Hindlimb muscle (tissue), 1 donor: ENCODE measurements at places on chromosomes 12 and 14.
A peak's percentile ranks its signal among the peaks of the same experiment; 100 is the strongest.

- DNase-seq = peak; percentile 58
Measured at GRCh38 chr14:32509632-32510187, 180.6 kb downstream of the AKAP6 start.

DNA sequence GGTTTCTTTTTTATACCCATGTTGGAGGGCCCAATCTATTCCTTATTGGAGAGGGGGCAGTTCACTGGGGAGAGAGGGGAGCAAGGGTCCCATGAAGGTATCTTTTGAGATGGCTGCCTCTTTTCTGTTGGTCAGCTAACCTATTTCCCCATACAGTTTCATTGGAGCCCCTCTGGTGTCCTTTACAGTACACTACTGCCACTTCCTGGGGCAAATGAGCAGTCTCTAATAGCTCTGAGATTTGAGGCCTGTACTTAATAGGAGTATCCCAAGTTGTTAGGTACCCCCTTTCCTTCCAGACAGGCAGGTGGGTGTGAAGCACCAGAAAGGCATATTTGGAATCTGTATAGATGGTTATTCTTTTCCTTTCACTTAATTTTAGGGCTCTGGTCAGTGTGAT lies 41.3 kb upstream of the RNU6-8 start:
- DNase-seq = no peak

DNA sequence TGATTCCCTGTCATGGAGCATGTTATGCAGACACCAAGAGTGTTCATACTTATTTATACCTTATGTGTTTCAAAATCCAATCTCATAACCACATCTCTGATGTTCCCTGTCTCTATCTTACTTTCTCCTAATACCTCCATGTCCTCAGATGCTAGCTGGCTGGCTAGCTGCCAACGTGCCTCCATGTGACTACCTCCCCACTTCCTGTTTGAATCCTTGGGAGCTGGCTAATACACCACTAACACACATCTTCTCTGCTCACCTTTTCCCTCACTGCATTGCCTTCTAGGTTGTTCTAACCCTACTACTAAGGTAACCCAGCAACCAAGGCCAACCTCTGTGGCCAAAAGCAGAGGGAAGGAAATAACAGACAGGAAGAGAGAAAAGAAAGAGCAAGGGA lies 27.3 kb downstream of the TTC5 start:
- DNase-seq = no peak

DNA sequence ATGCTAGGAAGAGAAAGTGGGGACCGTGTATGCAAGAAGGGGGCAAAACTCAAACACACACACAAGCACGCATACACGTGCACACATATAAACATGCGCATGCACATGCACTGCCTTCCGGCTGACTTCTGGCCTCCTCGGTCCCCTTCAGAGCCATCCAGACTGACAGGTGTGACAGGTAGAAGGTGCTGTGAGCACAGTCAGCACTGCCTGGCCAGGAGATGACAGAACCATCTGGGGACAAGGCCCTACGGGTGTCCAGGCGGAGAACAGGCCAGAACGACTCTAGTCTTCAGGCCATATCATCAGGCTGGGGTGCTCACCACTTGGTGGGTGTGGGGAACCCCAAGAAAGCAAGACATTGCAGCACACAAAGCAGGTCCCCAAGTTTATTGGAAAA lies 7.3 kb downstream of the KRT83 start:
- DNase-seq = no peak

- no peak for DNase-seq
Measured at GRCh38 chr12:3045494-3045893, 31.7 kb upstream of the TSPAN9 start.

- no peak for DNase-seq
Measured at GRCh38 chr12:2402073-2402579, 349.3 kb downstream of the CACNA1C start.

DNA sequence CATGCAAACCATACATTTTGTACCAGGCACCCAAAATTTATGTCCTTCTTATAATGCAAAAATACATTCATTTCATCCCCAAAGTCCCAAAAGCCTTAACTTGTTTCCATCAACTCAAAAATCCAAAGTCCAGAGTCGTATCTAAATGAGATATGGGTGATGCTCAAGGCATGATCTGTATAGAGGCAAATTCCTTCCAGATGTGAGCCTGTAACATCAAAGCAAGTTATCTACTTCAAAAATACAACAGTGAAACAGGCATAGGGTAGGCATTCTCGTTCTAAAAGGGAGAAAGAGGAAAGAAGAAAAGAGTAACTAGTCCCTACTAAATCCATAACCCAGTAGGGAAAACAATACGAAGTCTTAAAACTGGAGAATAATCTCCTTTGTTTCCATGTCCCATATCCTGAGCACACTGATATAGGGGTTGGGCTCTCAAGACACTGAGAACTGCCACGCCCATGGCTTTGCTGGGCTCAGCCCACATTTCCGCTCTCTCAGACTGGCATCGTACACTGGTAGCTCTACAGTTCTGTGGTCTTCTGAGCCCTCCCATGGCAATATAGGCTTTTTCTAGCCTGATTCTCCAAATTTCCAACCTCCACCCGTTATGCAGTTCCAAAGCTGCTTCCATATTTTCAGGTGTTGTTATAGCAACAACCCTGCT lies 232.8 kb downstream of the TMTC2 start:
- no peak for DNase-seq

DNA sequence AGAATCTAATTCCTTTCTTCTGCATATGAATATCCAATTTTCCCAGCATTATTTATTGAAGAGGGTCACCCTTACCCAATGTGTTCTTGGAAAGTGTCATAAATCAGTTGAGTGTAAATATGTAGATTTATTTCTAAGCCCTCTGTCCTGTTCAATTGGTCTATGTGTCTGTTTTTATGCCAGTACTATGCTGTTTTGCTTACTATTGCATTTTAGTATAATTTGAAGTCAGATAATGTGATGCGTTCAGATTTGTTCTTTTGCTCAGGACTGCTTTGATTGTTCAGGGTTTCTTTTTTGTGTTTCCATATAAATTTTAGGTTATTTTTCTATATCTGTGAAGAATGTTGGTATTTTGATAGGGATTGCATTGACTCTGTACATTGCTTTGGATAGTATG lies 420.4 kb upstream of the MIS18BP1 start:
- DNase-seq = no peak

GRCh38 chr12:66288121-66288520 lies 14.2 kb upstream of the HELB start:
- no peak for DNase-seq

DNA sequence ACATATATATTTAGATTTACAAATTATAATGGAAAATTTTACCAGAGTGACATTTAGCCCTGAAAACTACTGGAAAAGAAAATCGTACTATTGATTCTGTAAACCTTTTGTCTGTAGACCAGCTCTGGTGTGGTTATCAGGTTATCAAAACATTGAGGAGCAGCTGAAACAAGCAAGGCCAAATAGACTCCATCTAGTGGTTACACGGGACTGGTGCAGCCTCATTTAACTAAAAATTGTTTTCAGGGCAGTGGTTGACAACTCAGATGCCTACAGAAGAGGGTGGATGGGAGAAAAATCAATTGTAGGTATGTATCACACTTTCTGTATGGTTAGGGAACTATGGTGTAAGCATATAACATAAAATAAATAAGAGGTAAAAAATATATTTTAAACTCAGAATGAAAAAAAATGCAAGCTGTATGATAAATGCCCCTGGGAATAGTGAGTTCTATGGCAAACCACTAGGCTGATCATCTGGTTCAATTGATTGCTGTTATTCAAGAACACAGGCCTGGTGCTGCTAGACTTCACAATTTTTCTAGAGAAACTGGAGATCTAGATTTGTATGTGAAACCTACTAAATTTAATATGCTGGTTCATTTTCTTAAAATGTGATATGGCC lies 51.2 kb downstream of the ACSS3 start:
- peak; percentile 11 for DNase-seq

DNA sequence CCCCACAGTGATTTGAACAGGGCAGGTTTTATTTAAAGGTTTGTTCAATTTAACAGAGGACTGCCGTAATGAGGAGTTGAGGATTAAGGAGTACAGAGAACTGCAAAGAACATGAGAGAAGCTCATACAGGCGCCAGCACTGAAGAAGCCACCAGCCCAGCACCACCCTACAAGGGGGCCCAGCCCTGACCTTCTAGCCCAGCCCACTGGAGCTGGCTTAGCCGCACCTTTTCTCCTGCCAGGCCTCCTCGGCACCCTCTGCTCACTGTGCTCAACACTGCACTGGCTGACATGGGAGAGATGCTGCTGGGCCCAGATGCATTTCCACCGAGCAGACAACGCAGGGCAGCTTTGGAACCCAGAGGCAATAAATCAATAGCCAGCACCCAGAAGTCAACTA lies 36.5 kb upstream of the SFSWAP start:
- DNase-seq = no peak

- no peak for DNase-seq
Measured at GRCh38 chr14:103337794-103338193, 3.8 kb downstream of the EIF5 start.

- peak; percentile 54 for DNase-seq
Measured at GRCh38 chr14:64684091-64684490, 20.1 kb upstream of the PLEKHG3 start.

DNA sequence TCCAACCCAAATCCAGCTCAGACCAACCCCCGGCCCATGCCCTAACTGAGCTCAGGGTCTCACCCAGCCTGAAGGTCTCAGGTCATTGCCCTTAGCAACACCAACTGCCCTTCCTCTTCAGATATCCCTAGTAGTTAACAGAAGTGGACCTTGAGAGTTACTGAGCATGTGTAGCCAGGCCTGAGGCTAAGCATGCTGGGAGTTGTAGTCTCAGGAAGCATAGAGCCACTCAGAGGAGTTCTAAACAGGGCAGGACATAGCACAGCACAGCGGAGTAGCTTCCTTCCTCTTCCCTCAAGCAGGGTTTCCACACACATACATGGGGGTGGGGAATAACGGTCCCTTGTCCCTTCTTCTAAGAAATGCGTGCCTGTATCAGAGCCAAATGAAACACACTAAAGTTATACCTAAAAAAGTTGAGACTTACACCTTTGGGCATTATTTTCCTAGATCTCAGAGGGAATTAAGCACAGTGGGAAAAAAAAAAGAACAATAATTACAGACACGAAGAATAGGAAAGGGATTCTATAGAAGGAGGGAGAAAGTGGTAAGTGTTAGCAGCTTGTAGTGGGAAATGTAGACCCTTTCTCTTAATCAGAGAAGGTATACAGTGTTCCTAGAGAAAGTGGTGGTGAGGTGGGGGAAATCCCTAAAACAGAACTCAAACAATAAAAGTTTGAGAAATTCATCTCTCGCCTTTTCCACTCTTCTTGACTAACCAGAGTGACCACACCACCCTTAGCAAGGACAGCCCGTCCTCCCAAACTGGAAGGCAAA lies 4.4 kb downstream of the KMT2D start:
- DNase-seq = peak; percentile 69

GRCh38 chr14:35138585-35138984 lies 16.2 kb downstream of the PRORP start:
- no peak for DNase-seq

GRCh38 chr14:32345311-32345791 lies 16.3 kb downstream of the AKAP6 start:
- no peak for DNase-seq

DNA sequence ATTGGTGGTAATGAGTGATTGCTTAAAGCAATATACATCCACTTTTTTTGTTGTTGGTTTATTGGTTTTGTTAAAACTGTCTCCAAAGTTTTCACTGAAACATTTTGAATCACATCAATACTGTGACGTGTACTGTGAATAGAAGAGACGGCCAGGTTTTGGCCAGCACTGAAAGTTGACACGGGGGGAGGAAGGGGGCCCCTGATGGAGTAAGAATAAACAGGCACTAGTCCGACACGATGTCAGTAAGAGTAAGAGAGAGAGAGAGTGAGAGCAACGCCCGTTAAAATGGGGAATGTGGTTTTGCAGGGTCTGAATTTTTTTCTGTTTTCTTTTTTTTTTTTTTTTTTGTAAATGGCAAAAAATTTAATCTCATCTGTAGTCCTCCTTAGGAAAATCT lies 14.7 kb downstream of the PEBP1 start:
- no peak for DNase-seq

DNA sequence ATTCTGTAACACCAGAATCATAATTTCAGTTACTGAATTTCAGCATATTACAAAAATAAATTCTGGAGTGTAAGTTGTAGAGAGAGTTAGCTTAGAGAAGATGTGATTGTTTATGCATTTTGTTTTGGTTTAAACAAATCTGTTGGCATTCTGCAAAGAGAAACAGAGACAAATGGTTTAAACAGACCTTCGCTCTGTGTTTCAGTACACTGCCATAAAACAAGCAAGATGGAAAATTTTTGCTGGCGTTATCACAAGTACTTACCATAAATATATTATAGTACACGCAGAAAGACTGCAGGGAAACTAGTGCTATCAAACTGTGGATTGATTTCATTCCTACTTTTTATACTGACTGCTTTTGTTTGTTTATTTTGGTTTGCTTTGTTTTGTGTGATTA lies 850.3 kb upstream of the FOXG1 start:
- peak; percentile 19 for DNase-seq

GRCh38 chr12:120346681-120347080 lies 19.1 kb upstream of the PLA2G1B start:
- DNase-seq = no peak

DNA sequence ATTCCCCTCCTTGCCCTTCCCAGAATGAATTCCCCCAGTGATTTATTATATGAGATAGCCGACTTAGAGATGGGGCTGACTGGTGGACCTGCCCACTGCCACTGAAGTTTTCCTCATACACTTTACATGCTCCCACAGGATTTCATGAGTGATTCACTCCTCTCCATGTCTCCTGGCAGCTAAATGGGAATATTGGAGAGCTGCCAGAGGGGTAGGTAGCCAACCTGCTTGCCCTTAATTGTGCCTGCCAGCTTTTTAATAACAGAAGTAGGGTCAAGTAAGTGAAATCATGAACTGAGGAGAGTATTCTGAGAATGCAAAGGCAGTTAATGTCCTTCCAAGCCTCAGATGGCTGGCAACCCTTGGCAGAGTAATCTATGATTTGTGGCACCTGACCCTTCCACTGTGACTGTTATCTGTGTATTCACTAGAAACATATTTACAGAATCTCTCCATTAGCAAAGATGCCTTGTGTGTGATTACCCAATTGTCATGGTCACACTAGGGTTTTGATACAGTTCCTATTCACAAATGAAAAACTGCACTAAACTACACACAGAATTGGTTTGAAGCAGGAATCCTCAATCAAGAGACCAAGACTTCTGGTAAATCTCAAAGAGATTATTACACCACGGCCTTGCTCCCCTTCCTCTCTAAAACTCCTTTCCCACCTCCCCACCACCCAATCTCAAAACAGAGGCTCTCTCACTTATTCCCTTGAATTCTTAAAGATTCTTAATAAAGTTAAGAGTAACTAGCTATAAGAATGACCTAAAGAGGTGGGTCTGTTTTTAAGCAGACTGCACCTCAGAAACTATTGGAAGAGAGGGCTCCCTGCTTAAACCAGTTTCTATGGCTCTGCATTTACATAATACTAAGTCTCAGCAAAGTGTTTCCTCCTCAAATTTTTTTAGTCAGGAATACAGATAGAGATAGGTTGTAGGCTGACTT lies 17.2 kb downstream of the NKX2-1 start:
- DNase-seq = no peak

DNA sequence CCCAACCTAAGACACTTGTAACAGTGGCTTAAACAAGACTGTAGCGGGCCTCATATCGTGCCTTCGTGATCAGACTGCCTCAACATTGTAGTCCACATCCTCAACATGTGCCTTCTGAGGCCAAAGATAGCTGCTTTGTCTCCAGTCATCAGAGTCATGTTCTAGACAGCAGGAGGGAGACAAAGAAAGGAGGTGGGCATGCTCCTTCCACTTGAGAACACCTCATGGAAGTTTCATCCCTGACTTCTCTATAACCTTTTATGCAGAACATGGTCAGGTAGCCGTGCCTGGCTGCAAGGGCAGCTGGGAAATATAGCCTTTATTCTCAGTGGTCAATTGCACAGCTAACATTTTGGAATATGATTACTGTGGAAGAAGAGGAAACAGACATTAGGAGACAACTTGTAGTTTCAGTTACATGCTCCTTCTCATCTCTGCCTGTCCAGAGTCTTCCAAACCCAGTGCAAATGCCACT lies 25.3 kb upstream of the DHRS2 start:
- no peak for DNase-seq
